ENCODE measurements at places on chromosomes 16 and 17. TPM values are rescaled to one million over a fixed set of nuclear protein-coding genes. Genes with fewer than 3 reads are reported as not detected.

Gene TNFRSF13B
- not detected for total RNA-seq

Gene WSCD1
- total RNA-seq: 0.28 TPM

Gene CHST6
- total RNA-seq: 5.0 TPM

Gene NRN1L
- total RNA-seq: 0.59 TPM

DNA sequence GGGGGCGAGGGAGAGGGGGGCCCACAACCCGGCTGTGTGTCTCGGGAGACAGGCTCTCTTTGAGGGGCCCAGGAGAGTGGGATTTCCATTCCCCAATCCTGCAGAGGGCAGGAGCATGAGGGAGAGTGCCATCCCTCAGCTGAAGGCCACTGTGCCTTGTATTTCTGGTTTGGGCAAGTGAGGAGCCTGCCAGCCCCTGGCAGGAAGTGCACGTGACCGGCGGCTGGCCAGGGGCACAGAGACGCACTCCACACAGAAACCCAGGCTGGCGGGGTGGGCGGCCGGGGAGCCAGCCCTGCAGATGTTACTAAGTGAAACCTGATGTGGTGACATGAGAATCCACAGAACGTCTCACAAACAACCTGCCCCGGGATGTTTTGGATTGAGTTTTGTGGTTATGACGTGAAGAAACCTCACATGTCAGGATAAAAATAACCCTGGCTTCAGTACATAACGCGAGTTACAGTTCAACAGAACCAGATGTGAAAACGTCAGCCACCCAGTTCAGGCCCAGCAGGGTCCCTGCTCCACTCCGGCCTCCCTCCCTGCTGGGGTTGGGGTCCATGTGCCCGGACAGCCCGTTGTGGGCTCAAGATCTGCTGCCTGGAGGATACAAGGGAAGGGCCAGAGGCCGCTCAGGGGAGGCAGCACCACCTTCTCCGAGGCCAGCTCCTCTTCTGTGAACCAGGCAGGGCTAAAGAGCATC is 51.7 kb upstream of the MTSS2 start:
- no peak for DNase-seq

- DNase-seq: no peak
Measured at GRCh38 chr16:414395-415169, 10.9 kb upstream of the RAB11FIP3 start.

GRCh38 chr17:42775534-42776098 is 2.4 kb downstream of the VPS25 start:
- DNase-seq: no peak

- DNase-seq: peak; percentile 65
Measured at GRCh38 chr16:65667011-65667578, 545.2 kb upstream of the CDH11 start.

DNA sequence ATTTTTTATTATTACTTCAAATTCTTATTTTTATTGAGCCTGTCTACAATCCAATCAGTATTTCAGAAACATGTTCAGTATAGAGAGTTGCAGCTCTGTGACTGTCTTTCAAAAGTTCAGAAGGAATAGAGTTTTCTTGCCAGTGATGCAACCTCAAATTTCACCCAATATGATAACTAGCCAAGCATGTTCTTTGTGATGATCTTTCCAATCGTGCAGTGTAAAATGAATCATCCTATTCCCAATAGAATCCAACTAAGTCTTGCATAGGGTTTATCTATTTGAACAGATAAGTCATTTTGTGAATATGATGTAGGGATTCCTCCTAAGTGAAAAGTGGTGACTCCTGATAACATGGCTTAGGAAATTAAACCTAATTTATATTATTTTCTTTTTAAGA is 937.8 kb downstream of the KCNJ2 start:
- DNase-seq: no peak

DNA sequence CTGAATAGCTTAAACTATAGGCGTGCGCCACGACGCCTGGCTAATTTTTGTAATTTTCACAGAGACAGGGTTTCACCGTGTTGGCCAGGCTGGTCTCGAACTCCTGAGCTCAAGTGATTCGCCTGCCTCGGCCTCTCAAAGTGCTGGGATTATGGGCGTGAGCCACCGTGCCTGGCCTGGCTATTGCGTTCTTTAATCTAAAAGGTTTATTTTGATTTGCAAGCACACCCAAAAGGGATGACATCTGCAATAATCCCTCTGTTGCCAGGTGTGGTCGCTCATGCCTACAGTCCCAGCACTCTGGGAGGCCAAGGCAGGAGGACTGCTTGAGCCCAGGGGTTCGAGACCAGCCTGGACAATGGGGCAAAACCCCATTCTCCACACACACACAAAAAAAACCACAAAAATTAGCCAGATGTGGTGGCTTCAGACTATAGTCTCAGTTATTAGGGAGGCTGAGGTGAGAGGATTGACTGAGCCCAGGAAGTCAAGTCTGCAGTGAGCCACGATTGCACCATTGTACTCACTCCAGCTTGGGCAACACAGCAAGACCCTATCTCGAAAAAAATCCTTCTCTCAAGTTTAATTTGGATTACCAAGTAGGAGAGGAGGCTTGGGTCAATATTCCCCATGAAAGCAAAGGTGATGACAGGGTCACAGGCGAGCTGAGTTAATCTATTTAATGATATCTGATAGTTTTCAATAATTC is 144.1 kb downstream of the PARN start:
- DNase-seq: no peak

DNA sequence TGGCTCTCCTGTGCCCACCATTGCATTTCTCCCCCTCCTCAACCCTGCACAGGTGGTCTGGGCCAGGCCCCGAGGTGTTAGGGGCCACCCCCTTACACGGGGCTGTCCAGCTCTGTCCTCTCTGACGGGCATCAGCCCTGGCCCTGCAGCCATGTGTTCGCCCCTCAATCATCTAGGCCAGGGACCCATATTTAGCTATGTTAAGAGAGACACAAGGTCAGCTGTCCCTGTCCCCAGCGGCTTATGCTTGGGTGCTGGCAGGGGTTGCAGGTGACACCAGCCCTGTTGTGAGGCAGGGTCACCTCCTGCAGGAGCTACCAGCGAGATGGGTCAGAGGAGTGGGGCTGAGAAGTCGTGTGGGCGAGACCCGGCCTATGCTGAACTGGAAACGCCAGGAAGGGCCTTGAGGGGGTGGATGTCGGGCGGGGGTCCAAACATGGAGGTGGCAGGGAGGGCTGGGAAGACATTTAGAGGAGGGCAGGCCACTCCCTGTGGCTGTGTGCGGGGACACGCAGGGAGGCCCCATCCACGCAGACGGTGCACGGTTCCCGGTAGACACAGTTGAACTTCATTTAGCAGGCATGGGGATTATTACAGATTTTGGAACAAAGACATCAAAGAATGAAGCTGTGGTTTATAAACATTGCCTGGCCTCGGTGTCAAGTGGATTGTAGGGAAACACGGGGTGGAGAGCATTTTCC is 133.2 kb upstream of the CHMP6 start:
- no peak for DNase-seq

DNA sequence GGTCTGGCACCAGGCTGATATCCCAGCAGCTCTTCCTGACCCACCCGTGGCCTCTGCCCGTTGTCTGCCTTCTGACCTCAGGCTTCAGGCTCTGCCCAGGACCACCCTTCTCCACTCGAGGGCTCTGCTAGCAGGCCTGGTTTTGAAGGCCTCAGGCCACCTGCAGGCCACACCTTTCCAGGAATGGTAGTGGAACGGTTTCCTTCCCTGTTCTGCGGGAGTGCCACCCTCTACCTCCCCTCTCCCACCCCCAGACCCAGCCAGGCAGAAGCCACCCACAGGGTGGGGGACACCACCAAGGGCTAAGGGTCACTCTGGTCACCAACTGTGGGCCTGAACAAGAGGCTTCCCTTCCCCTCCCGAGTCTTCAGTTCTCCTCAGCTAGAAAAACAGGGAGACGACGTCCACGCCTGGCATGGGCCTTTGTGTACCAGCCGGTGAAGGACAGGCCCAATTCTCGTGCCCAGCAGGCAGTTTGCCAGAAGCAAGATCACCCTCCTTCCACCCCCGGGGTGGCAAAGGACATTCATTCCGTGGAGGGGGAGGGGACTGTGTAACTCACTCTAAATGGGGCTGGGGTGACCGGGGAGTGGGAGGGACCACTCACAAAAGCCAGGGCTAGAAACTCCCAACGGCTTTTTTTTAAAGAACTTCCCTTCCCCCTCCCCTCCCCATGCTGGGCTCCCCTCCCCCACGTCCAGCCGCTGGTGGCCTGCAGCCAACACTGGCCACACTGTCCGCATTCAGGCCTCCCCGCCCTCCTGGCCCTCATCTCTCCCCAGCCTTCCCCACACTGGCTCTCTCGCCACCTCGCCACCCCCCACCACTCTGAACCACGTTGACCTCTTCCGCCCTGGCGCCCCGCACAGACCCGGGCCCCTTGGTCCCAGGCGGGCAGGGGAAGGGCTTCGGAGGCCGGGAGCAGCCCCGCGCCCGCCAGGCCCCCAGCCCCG is 7.7 kb downstream of the CBX4 start:
- no peak for DNase-seq

GRCh38 chr16:534135-534534 is 6.6 kb downstream of the CAPN15 start:
- no peak for DNase-seq

Measured in A673 (cell line).